ENCODE measurements at places on chromosomes 7 and 10.

- DNase-seq: no peak
These were observed 214.5 kb downstream of the TWIST1 start for GRCh38 chr7:18902892-18903291.

DNA sequence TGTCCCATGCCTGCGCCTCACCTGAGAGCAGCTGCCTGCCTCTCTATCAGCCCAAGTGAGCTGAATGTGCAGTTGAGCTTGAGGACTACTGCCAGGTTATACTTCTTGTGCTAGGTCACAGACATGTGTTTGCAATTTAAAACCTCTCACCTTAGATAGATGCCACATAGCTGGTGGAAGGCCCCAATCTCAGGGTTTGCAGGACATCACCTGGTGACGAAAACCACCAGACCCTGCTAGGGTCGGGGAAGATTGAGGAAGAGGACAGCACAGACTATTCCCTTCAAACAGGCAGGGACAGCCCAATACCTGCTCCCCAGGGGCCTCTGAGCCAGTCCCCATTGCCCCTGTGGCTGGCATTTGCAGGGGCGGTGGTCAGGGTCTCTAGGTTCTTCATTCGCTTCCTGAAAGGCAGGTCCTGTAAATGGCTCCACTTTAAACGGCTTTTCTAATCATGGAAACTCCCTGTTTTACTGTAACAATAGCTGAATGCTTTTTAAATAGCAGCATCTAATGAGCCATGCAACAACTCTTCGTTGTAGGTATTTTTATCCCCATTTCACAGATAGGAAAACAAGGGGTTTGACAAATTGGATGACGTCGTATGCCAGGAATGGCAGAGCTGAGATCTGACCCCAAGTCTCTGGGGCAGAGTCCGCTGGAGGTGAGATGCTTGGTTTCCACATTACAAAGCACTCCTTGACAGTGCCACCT lies 80.1 kb downstream of the EMX2 start:
- DNase-seq: no peak

- DNase-seq: no peak
These were observed 10.1 kb downstream of the AQP1 start for GRCh38 chr7:30921540-30922401.

GRCh38 chr7:78125884-78126283 lies 327.3 kb downstream of the PHTF2 start:
- no peak for DNase-seq

DNA sequence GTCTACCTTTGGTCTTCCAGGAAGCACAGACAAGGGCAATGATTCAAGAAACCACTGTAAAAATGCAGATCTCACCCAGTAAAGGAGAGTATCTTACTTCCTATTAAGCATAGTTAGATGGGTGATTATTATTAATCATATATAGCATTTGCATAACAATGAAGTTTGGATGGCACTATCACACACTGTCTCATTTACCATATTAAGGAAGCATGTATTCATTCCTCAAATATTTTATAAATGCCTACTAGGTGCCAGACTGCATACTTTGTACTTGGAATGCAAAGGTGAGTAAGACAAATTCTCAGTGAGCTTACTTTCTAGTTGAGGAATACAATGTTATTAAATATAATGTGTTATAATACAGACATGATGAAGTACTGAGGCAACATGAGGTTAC lies 53.9 kb upstream of the SKAP2 start:
- no peak for DNase-seq

DNA sequence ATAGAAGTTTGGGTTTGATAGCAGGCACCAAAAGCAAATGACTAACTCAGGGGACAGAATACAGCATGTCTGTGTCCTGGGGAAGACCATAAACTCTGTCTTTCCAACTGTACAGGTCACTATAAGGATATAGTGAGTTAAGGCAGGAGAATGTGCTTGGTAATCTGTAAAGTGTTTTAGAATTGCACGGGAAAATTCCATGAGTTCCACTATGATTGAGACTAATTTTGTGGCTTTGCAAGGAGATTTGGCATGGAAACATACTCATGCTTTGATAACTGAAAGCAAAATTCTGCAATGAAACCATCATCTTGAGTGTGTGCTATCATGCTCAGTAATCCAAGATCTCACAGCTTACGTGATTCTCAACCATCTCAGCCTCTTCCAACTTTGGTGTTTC lies 152.6 kb downstream of the PKD1L1 start:
- no peak for DNase-seq

DNA sequence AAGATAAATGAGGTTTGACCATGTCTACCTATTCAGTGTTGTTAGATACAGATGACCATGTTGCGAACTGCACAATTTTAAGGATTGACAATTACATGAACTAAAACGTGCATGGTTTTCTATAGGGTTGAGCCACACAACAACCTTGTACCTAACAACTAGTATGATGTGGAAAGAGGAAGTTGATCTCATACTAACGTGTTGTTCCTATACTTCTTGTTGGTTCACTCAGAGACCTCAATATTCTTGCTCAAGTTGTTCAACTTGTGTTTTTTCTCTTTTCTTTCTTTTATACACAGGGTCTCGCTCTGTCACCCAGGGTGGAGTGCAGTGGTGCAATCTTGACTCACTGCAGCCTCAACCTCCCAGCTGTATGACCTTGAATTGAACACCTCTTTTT lies 6.1 kb upstream of the KEL start:
- no peak for DNase-seq

DNA sequence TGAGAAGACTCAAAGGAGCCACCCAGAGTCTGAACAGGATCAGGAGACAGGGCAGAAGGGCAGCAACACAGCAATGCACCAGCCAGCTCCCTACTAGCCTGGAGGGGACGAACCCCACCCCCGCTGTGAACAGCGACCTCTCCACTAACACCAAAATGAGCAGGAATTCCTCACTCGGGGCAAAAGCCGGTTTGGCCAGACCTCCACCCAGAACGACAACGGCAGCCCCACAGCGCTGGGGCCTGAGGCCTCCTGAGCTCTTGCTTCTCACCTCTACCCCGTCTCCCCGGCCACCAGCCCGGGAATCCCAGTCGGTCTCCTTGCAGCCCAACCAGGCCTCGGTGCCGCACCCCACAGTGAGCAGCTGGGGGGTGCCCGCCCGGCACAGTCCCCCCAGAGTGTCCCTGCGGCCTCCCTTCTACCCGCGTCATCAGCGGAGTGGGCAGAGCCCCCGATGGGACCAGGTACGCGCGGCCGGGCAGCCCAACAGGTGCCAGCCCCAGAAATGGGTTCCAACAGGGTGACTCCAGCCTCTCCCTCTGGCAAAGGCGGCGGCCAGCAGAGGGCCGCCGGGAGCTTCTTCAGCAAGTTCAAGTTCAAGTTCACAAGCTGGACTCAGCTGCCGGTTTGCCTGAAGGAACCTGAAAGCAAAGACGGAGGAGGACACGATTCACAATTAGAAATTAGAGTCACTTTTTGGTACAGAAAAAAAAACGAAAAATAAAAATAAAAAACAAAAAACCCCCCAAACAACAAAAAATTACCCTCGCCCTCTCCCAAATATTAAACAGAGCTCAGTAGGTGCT lies 129.0 kb downstream of the MARCHF5 start:
- DNase-seq: no peak

GRCh38 chr7:105003872-105004510 lies 10.0 kb upstream of the KMT2E start:
- no peak for DNase-seq

DNA sequence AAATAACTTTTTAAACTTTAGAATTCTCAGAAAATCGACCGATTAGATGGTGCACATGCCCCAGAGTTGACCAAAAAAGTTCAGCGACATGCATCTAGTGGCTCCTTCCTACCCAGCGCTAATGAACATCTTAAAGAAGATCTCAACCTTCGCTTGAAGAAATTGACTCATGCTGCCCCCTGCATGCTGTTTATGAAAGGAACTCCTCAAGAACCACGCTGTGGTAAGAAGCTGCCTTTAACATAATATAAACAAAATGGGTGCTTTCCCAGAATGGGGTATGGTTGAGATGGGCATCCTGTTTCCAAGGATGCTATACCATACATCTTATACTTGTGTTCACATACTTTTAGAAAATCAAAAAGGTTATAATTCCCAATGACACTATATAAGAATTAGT lies 24.6 kb downstream of the GLRX3 start:
- DNase-seq: no peak

- no peak for DNase-seq
These were observed 3.9 kb upstream of the CDK6 start for GRCh38 chr7:92840316-92840715.

- DNase-seq: no peak
These were observed 472.9 kb upstream of the COBL start for GRCh38 chr7:51789489-51789888.

DNA sequence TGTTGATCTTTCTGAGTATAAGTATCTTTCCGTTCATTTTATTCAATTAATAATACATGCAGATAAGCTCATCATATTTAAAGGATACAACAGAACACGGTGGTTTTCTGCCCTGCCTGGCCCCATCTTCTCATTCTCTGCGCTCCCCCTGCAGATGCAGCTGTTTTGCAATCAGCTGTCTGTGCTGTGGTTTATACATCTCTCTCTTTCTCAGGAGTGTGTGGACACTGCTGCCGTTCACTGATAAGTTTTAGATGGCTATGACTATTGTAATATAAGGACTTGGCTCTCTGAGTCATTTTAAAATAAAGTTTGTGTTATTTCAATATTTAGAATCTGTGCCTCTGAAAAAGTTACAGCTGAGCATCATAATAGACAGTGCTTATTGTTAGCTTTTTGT lies 54.5 kb downstream of the CUL1 start:
- no peak for DNase-seq

- no peak for DNase-seq
These were observed 11.3 kb downstream of the CPA2 start for GRCh38 chr7:130277763-130278643.

DNA sequence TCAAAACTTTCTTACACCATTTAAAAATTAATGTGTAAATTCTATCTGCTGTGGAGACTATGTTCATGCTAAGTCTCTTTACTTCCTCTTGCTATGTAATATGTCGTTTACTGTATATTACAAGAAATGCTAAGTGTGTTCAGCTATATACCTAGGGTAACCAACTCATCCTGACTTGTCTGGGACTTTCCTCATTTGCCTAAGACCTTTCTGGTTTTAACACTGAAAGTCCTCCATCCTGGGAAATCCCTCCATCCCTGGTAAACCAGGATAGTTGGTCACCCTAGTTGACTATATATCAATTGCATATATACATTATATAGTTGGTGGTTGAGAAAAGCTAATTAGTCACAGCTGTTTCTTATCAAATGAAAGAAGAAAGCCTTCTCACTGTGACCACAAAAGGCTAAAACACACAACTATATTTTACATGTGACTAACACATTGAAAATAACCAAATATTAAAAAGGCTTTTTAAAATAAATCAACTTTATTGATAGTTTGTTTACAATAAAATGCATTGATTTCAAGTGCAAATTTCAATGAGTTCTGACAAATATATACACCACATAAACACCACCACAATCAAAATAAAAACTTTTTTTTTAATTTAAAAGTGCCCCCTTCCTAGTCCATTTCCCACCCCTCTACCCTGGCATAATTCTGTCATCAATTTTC lies 167.7 kb upstream of the INHBA start:
- no peak for DNase-seq

DNA sequence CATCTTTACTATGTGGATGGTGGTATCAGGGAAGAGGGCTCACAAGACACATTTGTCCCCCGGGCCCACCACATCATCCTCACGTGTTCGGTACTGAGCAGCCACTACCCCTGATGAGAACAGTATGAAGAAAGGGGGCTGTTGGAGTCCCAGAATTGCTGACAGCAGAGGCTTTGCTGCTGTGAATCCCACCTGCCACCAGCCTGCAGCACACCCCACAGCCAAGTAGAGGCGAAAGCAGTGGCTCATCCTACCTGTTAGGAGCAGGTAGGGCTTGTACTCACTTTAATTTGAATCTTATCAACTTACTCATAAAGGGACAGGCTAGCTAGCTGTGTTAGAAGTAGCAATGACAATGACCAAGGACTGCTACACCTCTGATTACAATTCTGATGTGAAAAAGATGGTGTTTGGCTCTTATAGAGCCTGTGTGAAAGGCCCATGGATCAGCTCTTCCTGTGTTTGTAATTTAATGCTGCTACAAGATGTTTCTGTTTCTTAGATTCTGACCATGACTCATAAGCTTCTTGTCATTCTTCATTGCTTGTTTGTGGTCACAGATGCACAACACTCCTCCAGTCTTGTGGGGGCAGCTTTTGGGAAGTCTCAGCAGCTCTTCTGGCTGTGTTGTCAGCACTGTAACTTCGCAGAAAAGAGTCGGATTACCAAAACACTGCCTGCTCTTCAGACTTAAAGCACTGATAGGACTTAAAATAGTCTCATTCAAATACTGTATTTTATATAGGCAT lies 9.1 kb upstream of the CSGALNACT2 start:
- no peak for DNase-seq
